Left renal cortex interstitium (tissue), 4 donors: ENCODE measurements at places on chromosomes 7 and 10.

DNA sequence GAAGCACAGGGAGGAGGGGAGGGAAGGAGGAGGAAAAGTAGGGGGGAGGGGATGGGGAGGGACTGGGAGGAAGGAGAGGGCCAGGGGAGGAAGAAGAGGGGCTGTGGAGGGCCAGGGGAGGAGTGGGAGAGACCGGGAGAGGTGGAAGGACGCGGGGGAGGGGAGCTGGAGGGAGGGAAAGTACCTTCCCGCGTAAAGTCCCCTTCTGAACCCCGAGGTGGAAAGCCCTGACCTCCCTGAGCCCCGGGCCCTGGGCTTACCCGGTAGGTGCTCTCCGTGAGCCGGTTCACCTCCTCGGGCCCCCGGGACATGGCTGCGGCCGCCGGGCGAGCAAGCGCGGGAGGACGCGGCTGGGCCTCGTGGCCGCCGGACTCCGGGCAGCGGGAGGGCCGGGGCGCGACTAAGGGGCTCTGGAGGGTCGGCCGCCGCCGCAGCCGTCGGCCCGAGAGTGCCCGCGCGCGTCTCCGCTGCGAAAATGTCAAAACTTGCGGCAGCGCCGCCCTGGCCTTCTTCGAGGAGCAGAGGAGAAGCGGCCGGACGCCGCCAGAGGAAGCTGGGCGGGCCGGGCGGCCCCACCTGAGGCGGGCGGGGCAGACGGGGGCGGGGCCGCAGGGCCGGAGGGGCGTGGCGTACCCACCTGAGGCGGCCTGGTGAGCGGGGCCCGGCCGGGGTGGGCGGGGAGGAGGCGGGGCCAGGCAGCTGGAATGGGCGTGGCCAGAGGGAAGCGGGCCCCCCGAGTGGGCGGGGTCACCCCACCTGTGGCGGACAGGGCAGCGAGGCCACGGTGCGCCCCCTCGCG lies at the start of gene BAIAP2L1:
Gene BAIAP2L1 (minus strand): TSS at position 549 of the 799 bp plus-strand sequence. CDS start 238 bp downstream, at position 311.
- DNase-seq, result peak; percentile 69

- DNase-seq, result no peak
Measured at GRCh38 chr10:71448146-71448545, 51.4 kb downstream of the CDH23 start.

- no peak for DNase-seq
Measured at GRCh38 chr10:905503-905902, 26.0 kb downstream of the LARP4B start.

- DNase-seq, result no peak
Measured at GRCh38 chr10:12788277-12788676, 213.2 kb downstream of the CCDC3 start.

GRCh38 chr7:28346676-28347363 lies 65.5 kb upstream of the CREB5 start:
- no peak for DNase-seq
